ENCODE measurements at places on chromosomes 6 and 20.

DNA sequence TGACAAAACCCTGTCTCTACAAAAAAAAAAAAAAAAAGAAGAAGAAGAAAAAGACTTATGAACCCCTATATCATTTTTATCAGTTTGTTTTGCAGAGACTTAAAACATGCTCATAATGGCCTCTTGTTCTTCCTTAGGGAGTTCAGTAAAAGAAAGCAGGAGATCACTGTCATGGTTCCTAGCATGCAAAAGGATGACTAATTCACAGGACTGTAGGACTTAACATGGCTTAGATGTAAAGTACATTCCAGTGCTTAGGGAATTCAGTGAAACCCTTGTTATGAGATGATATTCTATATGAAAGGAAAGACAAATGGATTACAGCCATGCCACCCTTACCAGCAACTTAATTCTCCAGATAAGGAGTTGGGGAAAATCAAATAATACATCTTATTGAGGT lies 29.5 kb downstream of the EEF1A1 start:
- peak; percentile 62 for DNase-seq

GRCh38 chr6:158060455-158061360 lies 79.0 kb downstream of the SYNJ2 start:
- peak; percentile 89 for DNase-seq

DNA sequence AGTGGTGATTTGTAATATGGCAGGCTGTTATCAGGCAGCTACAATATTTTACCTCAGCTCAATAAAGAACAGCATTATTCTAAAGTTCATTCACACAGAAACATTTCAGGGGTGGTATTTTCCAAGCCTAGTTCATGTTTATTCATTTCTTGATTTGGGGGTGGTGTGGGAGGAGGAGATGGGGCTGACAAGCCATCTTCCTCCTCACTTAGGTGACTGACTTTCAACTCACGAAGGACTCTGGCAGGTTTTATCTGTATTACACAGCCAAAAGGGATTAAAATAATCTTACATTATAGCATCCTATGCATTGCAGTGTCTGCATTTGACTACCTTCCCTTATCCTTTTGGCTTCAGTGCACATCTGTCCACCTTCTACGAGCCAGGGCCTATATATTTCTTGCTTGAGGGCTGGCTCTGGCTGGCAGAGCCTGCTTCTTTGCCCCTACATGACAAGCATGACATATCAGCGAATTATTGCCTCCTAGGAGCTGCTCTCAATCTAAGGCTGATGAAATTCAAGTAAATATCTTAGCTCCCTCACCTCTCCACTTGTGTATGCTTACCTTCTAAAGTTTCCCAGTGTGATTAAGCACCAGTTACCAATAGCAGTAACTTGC lies 20.0 kb downstream of the KHDRBS2 start:
- DNase-seq, result no peak

DNA sequence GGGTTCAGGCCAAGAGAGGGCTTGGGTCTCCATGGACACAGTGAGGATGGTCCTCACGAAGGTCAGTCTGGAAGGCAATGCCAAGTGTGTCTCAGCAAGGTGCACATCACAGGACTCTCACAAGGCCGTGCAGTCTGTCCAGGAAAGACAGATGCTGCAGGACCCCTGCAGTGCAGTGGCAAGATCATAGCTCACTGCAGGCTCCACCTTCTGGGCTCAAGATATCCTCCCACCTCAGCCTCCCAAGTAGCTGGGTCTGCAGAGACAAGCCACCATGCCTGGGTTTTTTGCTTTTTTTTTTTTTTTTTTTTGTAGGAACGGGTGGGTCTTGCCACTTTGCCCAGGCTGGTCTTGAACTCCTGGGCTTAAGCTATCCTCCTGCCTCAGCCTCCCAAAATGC lies 26.4 kb downstream of the ZMYND8 start:
- no peak for DNase-seq

DNA sequence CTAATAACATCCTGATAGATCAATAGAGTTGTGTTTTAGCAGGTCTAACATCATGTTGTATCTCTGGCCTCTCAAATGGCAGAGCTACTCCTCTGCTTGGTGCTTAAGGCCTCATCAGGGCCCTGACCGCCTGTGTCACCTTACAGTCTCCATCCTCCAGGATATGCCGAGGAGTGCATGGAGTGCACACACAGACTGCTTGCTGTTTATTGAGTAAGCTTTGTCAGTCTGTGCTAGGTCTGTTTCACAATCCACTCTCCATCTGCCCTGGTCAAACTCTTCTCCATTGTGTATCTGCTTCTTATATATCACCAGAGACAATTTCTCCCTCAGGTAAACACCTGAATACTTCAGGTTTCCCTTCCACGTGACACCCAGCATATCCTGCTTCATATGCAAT lies 136.1 kb downstream of the SLC24A3 start:
- no peak for DNase-seq

- DNase-seq, result peak; percentile 7
Measured at GRCh38 chr6:24858177-24858653, 59.5 kb upstream of the ARMH2 start.

DNA sequence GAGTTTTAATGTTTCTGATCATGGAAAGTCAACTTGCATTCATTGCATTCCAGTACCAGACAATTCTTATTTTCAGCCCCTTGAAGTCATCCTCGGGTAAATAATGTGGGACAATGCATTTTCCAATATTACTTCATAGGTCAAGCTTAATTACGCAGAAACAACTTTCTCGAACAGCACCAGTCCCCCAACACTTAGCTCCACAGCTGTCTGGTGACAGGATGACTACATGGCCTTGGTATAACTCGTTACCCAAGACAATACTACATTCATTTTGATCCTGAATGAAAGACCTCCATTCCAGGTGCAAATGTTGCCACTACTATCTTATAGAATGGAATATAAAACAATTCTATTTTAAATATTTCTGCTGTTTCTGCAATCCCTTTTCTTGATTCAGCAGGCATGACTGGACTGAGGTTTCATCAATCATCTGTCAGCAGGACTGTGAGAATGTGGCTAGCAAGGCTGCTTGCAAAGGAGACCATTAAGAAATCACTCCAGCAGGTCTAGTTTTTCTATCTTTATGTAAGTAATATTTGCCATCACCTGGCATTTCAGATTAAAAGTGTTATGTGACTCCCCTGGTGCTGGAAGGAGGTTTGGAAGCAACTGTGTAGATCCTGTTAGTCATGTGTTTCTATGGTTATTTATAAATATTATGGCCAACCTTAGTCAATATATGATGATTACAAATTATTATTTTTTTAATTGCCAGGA lies 147.9 kb downstream of the HAO1 start:
- peak; percentile 16 for DNase-seq

DNA sequence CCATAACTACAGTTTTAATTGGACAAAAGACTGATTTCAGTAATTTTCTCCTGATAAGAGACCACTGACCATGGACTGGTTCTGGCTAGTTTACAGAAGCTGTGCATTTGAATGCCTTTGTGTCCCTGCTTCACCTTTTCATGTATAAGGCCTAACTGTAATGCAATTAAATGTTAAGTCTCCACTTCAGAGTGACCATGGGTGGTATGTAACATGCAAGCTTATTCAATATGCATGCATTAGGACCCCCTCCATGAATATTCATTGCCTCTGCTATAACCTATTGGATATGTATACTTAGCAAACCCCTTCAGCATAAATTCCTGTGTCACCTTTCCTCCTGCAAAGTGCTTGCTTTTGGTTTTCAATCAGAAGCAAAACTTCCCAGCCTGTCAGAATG lies 2.2 kb downstream of the UBD start:
- no peak for DNase-seq

- DNase-seq, result no peak
Measured at GRCh38 chr6:2141644-2142290, 103.6 kb downstream of the GMDS start.

Data from iris pigment epithelial cell (primary cell).